ENCODE measurements at places on chromosomes 4 and X.

- no peak for DNase-seq
These were observed 29.3 kb upstream of the HGFAC start for GRCh38 chr4:3412257-3413020.

DNA sequence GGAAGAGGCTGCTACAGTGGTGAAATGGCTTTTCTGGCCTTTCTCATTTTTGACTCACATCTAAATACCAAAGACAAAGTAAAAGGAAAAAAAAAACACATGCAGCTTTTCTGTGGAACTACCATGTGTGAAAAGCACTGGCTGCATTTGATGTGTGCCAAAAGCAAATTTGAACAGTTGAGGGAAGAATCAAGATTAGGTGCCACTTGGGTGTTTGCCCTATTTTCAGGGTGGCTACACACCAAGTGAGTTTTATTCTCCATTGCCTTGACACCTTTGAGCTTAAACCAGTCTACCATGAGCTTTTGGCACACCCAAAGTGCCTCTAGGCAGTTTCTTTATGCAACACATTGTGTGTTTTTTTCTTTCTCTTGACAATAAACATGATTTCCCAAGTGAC is 423.9 kb downstream of the FAM133A start:
- no peak for DNase-seq

DNA sequence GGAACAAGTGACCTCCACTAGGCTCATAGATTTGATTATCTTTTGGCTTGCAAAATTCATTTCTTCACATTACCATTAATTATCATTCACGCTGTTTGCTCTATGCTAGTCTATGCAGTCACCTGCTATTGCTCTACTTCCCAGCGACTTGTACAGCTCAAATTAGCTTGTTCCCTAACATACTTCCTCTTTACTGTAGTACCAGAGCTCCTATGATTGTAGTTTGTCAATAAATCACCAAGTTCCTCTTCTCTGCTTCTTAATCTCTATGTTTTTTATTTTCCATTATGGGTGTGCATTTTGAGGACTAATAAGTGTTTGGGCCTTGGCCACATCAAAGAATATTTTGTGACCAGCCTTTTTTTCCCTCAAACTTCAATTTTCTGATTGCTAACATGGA is 6.2 kb upstream of the GSPT2 start:
- DNase-seq = no peak

DNA sequence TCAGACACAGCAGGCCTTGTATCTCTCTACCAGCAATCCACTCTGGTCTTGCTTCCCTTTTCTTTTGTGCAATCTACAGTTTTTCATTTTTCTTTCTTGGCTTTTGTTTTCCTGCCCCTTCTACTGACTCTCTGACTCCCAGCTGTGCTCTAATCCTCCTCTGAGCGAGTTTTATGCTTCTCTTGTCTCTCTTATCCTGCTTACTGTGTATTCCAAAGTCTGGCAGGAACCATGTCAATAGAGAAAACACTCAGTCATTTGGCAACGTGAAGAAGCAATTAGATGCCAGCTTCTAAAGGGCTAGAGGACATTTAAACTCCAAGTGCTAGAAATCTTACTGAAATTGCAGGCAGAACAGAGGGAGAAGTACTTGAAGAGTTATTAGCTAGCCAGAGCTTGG is 984.6 kb upstream of the TENM3 start:
- DNase-seq = peak; percentile 38

GRCh38 chrX:9835585-9836210 is 49.5 kb downstream of the SHROOM2 start:
- DNase-seq = no peak

GRCh38 chrX:51569561-51569960 is 49.2 kb downstream of the CENPVL3 start:
- DNase-seq = no peak

GRCh38 chrX:140274811-140275525 is 229.9 kb downstream of the SOX3 start:
- no peak for DNase-seq

DNA sequence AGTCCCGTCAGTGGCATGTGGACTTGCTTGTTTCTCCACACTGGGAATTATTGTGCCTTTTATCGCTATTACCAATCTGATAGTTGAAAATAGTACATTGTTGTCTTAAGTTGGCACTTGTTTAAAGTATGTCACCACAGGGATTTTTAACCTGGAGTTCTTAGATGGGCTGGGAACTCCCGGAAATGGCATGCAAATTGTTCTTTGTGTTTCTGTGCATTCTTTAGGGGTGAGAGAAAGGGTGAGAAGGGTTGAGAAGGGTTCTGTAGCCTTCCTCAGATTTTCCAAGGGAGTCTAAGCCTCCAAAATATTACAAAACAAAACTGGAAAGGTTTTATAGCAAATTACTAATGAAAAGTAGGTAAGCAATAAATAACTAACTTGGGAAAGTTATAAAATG is 176.9 kb downstream of the ZIC3 start:
- no peak for DNase-seq

GRCh38 chr4:26558166-26558895 is 25.6 kb upstream of the TBC1D19 start:
- DNase-seq = no peak

DNA sequence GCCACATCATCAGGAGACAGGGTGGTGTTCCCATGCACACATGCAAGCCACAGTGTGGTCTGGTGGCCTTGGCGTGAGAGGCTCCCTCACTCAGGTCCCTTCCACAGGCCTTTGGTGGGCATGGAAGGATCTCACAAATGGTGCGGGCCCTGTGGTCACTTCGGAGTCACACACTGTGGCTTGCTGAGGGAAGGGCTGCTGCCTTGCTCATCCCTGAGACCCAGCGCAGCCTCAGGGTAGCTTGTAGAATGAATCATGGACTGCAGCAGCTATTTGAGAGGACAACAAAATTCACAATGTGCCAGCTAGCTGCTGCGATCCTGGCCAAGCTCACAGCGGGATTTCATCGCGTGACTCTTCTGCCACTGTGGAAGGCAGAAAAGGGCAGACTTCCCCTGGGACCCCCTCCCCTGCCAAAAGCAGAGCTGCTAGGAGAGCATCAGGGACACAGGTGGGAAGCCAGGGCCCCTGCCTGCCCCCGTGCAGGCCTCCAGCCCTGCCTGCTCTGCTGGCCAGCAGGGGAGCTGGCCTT is 106.4 kb downstream of the ABLIM2 start:
- no peak for DNase-seq

DNA sequence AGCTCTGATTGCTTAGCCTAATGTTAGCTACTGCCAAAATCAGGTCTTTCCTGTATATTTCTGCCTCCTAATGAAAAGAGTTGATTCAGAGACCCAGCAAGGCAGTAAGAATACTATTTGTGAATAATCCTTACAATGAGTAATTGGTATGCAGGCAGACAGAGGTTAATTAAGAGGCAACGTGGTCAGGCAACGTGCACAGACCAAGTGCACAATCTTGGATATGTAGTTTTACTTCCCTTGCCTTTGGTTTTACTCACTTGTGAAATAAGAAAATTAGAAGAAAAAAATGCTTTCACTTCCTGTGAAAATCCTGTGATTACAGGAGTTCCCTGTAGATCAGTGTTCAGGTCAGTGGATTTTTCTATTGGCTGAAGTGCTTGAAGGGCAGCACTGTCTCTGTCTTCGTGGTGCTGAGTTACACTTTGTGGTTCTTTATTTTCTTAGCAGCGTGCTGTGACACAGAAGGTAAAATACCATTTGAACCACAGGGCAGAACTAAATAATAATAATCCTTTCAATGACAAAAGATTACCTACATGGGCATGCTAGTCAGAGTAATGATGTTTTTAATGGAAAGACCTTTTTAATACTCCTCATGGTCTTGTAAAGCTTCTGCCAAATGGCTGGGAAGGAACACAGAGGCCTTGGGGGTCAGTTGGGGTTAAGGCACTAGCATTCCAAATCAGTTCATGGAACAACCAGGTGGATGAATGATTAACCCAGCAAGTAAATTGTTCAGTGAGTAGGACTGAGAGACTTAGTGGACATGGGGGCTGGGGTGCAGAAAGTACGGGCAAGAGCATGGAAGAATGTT is 430.9 kb downstream of the MAPK10 start:
- DNase-seq = no peak
